ENCODE measurements at places on chromosomes 3 and 15.
A peak's percentile ranks its signal among the peaks of the same experiment; 100 is the strongest.

DNA sequence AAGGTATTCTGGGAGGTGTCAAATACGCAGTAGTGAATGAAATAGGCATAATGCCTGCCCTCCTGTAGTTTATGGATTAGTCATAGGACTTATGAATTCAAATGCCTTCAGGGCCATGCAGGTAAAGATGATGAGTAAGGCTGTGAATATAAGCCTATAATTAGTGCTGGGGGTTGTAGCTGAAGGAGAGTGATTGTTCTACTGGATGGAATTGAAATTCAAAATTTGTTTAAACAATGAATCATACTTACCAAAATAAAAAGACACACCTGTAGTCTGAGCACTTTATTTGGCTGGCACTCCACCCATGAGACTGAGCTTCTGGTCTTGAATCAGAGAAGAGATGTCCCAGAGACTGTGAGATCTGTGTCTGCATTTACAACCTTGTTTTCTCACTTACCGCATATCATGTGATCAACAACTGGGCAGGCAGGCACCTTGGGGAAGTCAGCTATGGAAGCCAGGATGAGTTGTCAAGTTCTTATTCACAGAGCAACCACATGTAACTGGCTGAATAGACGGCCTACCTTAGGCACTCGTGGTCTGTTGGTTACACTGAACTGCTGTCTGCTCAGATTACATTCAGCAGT is 291.8 kb downstream of the NAALADL2 start:
- no peak for DNase-seq

GRCh38 chr15:42608110-42608531 is 32.7 kb downstream of the STARD9 start:
- DNase-seq, result peak; percentile 28

- DNase-seq, result peak; percentile 18
Observed at GRCh38 chr3:64484289-64484992, 203.4 kb downstream of the ADAMTS9 start.

DNA sequence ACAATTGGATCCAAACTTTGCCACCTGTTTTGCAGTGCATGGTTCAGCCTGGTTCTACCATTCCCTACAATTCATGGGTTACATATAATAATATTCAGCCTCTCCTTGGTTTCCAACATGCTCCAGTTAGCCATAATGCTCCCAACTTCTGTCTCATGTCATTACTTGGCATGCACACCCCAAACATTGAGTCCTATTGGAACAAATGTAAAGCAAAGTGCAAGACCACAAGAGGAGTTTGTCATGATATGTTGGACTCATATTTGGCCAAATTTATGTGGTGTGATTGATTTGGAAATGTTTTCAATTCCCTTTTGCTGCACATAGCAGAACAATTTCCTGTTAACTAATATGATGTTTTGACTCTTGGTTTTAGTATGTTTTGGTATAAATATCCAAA is 50.2 kb downstream of the KCNAB1 start:
- DNase-seq, result no peak

DNA sequence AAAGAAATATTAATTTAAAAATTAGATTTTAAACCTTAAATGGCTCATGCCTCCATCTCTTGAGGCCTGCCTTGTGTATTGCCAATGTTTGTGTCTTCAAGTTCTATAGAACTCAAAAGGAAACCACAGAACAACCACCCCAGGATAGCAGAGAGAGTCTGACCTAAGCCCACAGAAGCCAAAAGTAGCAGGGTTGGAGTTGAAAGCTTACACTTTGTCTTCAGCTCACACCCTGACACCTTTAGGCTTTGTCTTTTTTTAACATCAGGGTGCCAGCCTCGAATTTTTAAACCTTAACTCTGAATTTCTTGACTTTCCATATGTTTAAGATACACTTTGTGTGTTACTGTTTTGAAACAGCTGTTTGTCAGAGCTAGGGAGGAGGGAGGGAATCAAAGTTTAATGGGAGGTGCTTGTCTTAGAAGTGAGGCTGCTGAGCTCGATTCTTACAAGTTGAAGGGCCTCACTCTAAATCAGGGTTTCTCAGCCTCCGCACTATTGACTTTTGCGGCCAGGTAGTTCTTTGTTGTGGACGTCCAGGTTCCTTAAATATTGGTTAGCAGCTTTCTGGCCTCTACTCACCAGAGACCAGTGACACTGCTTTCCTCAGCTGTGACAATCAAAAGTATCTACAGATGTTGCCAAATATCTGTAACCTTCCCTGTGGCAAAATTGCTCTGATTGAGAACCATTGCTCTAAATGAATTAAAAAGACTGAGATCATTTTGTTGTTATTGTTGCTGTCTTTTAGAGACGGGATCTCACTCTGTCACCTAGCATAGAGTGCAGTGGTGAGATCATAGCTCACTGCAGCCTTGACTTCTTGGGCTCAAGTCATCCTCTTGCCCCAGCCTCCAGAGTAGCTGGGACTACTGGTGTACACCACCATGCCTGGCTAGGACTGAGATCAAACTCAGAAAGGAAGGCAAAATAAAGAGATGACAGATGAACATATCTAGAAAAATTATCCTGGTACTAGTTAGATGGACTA is 139.2 kb upstream of the EOMES start:
- DNase-seq, result peak; percentile 20

DNA sequence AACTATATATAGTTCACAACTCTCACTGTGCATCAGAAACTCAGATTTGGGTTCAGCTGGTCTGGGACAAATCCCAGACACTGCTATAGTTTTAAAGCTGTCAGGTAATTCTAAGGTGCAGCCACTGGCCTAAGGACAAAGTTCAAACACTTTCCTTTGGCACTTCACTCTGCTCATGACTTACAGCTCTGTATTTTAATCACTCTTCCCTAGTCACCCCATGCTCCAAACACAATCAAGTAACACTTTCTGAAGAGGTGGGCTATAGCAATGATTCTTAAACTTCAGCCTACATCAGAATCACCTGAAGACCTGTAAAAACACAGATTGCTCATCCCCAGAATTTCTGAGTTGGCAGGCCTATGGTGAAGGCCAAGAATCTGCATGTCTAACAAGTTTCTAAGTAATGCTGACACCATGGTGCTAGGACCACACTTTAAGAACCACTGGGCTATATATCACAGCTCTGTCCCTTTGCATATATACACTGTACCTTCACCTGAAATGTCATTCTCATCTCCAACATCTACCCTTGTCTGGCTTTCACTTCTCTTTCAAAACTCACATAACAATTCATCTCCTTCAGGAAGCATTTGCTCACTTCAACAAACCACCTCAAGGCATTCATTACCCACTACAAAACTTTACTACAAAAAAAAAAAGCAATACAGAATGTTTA is 21.4 kb downstream of the STAG1 start:
- no peak for DNase-seq

DNA sequence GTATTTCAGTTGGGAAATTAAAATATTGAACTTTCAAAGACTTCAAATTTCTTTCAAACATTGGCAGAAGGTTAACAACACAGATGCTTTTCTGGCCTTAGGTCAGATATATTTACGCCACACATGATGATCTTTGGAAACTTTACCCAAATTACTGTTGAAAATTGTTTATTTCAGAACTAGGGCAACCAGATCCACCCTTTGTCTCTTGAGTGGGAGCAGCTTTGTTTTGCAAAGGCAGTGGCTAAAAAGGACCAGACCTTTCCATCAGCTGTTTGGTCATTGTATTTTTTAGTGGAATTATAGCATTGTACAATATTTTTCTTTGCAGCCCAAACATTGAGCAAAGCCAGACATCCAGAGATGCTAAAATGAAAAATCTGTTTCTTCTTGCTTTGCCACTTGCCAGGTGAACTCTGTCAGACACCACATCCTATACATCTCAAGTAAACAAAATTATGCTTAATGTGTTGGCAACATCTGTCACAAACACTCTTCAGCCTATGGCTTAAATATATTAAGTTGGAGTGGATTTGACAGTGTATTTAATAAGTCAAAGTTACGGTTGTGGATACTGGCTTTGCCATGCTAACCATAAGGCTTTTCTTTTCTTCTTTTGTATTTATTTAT is 651.9 kb downstream of the RBMS3 start:
- DNase-seq, result no peak

Data from central memory CD4-positive, alpha-beta T cell (primary cell).